ENCODE measurements at places on chromosomes 6 and 20.

- no peak for DNase-seq
Observed at GRCh38 chr6:117440706-117441525, 15.2 kb upstream of the ROS1 start.

DNA sequence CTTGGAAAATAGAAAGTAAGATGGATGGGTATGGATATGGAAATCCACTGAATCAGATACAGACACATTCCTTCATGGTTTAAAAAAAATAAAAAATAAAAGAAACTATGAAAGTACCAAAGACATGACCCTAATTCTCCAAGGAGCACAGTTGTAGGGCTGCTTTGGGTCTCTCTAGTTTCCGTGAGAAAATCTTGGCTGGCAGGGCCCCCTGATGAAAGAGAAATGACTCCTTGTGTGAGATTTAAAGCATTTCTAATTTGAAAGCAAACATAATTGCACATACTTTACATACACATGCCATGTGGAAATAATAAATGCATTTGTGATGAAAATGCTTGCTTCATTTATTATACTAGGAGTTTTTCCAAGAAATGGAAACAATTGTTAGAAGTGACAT lies 593.9 kb upstream of the BTBD3 start:
- DNase-seq: no peak

GRCh38 chr6:131073577-131073976 lies 10.5 kb upstream of the EPB41L2 start:
- no peak for DNase-seq

GRCh38 chr6:56686429-56686828 lies 43.7 kb upstream of the DST start:
- DNase-seq: no peak

GRCh38 chr6:11366183-11366933 lies 133.9 kb upstream of the NEDD9 start:
- no peak for DNase-seq

- DNase-seq: no peak
Observed at GRCh38 chr6:161437851-161438250, 164.0 kb upstream of the AGPAT4 start.

DNA sequence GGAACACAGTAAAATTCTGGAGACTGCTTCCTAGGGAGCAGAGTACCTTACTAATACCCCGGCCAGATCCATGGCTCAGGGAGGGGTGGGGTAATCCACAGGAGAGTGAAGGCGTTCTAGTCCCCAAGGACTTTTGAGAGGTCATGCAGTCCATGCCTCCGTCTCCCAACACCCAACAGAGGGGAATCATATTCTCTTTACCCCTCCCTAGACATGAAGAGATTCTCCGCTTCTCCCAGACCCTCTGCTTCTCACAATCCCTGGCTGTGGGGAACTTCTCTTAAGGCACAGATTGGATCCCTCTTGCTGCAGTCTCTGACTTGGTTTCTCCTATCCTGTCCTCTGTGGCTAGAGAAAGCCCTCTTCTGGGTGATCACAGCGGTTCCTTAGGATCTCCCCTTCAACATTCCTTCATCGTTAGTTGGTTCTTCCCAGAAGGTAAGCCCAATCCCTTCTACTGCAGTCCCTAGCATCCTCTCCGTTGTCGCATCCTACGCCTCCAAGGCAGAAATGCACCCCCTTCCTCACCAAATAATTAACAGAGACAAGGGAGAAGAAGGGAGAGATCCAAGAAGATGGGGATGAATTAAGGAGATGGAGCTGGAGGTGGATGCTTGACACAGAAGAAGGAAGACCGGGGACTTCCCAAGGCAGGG lies 562 bp downstream of the GGT7 start:
- no peak for DNase-seq

Data from mesendoderm (in vitro differentiated cells).